Bladder microvascular endothelial cell (primary cell): ENCODE measurements at places on chromosomes 16 and 17. TPM values are rescaled to one million over a fixed set of nuclear protein-coding genes. Genes with fewer than 3 reads are reported as not detected.

The KCNJ18 gene
- total RNA-seq = not detected in 2 replicates

The SOCS1 gene
- 0.16 and 0.50 TPM in 2 replicates for total RNA-seq

The CCL1 gene
- total RNA-seq = not detected in 2 replicates

The PRRT2 gene
- total RNA-seq = 0.25 TPM in 1 of 2 replicates, not detected in the other

The NEUROD2 gene
- total RNA-seq = not detected in 2 replicates

The SPATA32 gene
- total RNA-seq = not detected in 2 replicates

The CLEC18A gene
- total RNA-seq = 0.50 TPM in 1 of 2 replicates, not detected in the other

The STXBP4 gene
- total RNA-seq = 1.9 and 5.3 TPM in 2 replicates

The CCDC137 gene
- total RNA-seq = 9.2 and 10.7 TPM in 2 replicates

The PSMB3 gene
- total RNA-seq = 292 and 388 TPM in 2 replicates

The SLC5A10 gene
- under 0.01 TPM in 1 of 2 replicates, not detected in the other for total RNA-seq

The SLC16A5 gene
- total RNA-seq = 5.3 and 8.2 TPM in 2 replicates

The KRTAP1-1 gene
- total RNA-seq = not detected in 2 replicates

The GRB7 gene
- total RNA-seq = 0.16 TPM in 1 of 2 replicates, not detected in the other

The SLFN13 gene
- 2.6 and 6.2 TPM in 2 replicates for total RNA-seq

The CNGB1 gene
- not detected in 2 replicates for total RNA-seq

The TNFRSF13B gene
- not detected in 2 replicates for total RNA-seq

The CRAMP1 gene
- 6.0 and 15.6 TPM in 2 replicates for total RNA-seq

The RBFOX1 gene
- total RNA-seq = not detected in 2 replicates

The CD79B gene
- 1.1 and 13.4 TPM in 2 replicates for total RNA-seq
